ENCODE measurements at places on chromosomes 5 and 9.

DNA sequence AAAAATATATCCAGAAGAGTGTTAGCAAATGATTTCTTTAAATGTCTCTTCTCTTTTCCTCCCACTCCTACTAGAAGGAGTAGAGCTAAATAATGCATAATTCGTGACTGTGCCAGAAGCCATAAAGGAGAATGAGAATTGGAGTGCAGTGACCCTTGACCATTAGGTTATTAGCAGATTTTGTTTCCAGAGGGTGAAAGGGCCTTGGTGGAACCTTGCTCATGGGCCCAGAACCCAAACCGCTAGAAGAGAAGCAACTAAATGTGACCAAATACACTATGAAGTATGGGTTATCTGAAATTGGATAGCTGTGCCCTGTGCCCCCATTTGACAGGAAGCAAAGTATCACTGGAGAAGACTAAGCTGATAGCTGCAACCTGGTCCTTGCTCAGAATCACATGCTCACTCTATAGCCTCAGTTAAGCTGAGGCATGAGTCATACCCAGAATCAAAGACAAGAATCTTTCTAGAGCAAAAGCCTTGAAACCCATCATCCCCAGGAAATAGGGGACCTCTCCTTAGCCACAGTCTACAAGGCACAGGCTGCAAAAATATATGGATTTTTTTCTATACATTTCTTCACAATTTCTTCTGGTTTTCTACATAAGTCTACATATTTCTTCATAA is 36.3 kb downstream of the CAPSL start:
- no peaks in the 10 kb centered on the region for H3K36me3 ChIP-seq
- no peaks in the 10 kb centered on the region for H3K27me3 ChIP-seq
- no peaks in the 10 kb centered on the region for H3K4me1 ChIP-seq
- H3K27ac ChIP-seq = no peak overlapping the region

- H3K27me3 ChIP-seq = no peaks in the 10 kb centered on the region
- H3K27ac ChIP-seq = no peak overlapping the region
- peak; percentile 54 for DNase-seq
- peaks cover 21% of the 10 kb centered on the region for H3K4me1 ChIP-seq
Measured at GRCh38 chr9:132249123-132249522, 87.3 kb downstream of the NTNG2 start.

GRCh38 chr5:128228008-128228407 is 144.4 kb downstream of the SLC12A2 start:
- H3K27me3 ChIP-seq = no peaks in the 10 kb centered on the region
- no peak overlapping the region for H3K27ac ChIP-seq
- no peak overlapping the region for H3K4me3 ChIP-seq
- no peaks in the 10 kb centered on the region for H3K4me1 ChIP-seq

- H3K4me1 ChIP-seq = peaks cover 44% of the 10 kb centered on the region
- no peak overlapping the region for H3K27ac ChIP-seq
- no peak overlapping the region for H3K4me3 ChIP-seq
- DNase-seq = no peak
Measured at GRCh38 chr5:150615141-150615699, 25.2 kb upstream of the SYNPO start.

- H3K4me1 ChIP-seq = peaks cover 14% of the 10 kb centered on the region
- no peak overlapping the region for H3K27ac ChIP-seq
- no peak for DNase-seq
- H3K4me3 ChIP-seq = no peak overlapping the region
Measured at GRCh38 chr9:82170866-82171265, 182.3 kb downstream of the SPATA31D1 start.

- H3K27me3 ChIP-seq = no peaks in the 10 kb centered on the region
- no peak overlapping the region for H3K27ac ChIP-seq
- H3K4me1 ChIP-seq = no peaks in the 10 kb centered on the region
- no peaks in the 10 kb centered on the region for H3K36me3 ChIP-seq
- no peak overlapping the region for H3K4me3 ChIP-seq
Measured at GRCh38 chr5:104612005-104612404, 1049.4 kb upstream of the NUDT12 start.

GRCh38 chr5:31807789-31808540 is 169.0 kb downstream of the PDZD2 start:
- H3K36me3 ChIP-seq = no peaks in the 10 kb centered on the region
- H3K4me3 ChIP-seq = no peak overlapping the region
- H3K27me3 ChIP-seq = no peaks in the 10 kb centered on the region
- no peak overlapping the region for H3K27ac ChIP-seq
- no peaks in the 10 kb centered on the region for H3K4me1 ChIP-seq

DNA sequence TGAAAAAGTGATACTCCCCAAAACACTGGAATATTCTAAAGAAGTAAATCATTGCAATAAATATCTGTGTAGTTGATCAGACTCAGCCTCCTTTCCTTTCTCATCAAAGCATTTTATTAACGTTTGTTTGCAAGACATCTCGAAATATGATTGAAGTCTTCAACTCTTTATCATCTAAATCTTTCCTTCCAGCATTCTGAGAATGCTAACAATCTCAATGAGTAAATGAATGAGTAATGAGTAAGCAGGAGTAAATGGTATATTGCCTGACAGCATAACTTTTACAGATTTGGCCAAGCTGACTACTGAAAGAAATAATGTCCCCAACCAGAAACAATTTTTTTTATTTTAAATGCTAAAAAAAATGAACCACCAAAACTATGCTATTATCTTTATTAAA is 157.1 kb downstream of the SLCO4C1 start:
- H3K27ac ChIP-seq = no peak overlapping the region
- no peak overlapping the region for H3K4me3 ChIP-seq
- no peaks in the 10 kb centered on the region for H3K27me3 ChIP-seq
- no peaks in the 10 kb centered on the region for H3K36me3 ChIP-seq
- DNase-seq = no peak

- H3K27ac ChIP-seq = no peak overlapping the region
- no peaks in the 10 kb centered on the region for H3K36me3 ChIP-seq
- DNase-seq = no peak
- H3K27me3 ChIP-seq = no peaks in the 10 kb centered on the region
- no peak overlapping the region for H3K4me3 ChIP-seq
Measured at GRCh38 chr5:174678107-174678506, 46.3 kb upstream of the MSX2 start.

Data from vagina (tissue), 2 donors.